Stimulated activated CD8-positive, alpha-beta memory T cell treated with anti-CD3 and anti-CD28 coated beads, Interleukin-4, amount 100 ng/mL, for 1 hour (primary cell): ENCODE measurements at places on chromosomes 3 and 15.

GRCh38 chr3:136465296-136465695, 215.2 kb downstream of the PCCB start:
- DNase-seq, result no peak

DNA sequence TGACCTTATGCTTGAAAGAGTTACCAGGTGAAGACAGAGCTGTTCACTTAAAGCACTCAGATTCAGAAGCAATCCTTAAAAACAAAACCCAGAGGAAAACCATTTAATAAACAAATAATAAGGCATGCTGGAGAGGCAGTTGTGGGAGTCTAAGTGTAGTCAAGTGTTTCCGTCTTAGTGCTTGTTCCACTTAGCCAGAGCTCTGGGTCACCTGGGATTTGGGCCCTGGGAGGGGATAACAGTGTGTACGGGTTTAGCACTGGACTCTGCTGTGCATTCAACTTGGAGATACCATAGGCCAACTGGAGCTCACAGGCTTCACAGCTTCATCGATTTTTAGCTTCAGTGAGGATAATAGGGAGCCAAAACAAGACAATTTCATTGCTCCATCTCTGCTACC, 444.6 kb downstream of the CNTN4 start:
- no peak for DNase-seq

- DNase-seq, result no peak
Observed at GRCh38 chr3:53693451-53693850, 152.8 kb downstream of the CHDH start.

- no peak for DNase-seq
Observed at GRCh38 chr15:72820278-72820677, 36.7 kb upstream of the ADPGK start.

DNA sequence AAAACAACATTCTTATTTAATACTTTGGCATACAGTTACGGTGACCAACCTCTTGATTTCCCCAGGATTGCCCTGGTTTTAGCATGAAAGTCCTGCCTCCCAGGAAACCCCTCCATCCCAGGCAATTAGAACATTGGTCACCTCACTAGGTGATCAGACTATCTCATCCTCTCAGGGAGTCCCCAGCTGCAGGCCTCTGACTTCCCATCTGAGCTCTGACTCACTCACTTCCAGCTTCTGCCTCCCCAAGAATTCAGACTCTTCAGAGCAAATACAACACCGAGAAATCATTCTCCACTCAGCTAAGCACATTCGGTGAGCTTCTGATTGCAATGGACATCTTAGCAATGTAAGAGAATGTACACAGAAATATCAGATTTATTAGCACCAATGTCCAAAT, 92.4 kb upstream of the HES1 start:
- DNase-seq, result no peak

DNA sequence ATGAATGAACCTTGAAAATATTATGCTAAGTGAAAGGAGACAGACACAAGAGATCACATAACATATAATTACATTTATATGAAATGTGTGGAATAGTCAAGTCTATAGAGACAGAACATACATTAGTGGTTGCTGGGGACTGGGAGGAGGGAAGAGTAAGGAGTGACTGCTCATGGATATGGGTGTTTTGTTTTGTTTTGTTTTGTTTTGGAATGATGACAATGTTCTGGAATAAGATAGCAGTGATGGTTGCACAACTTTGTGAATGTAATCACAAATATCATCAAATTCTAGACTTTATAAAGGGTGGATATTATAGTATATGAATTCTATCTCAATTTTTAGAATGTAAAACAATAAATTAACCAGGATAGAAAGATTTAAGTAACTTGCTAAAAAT, 57.4 kb upstream of the PHLDB2 start:
- no peak for DNase-seq

DNA sequence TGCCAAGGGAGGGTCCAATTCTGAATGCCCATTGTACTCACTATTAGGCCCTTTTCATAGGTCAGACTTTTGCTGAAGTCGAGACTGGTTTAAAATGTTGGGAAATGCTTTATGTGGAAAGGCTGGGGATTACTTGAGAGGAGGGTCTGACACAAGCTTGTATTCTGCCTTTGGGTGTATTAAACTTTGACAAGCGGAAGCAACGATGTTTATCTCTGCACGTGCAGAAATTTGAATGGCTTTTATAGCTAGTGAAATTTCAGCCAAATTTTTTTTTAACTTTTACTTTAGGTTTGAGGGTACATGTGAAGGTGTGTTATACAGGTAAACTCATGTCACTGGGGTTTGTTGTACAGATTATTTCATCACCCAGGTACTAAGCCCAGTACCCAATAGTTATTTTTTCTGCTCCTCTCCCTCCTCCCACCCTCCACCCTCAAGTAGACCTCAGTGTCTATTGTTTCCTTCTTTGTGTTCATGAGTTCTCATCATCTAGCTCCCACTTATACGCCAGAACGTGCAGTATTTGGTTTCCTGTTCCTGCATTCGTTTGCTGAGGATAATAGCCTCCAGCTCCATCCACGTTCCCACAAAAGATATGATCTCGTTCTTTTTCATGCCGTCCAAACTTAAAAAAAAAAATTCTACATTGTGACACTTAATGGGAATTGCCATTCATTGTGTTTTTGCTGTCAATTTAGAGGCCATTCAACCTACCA, 223.0 kb upstream of the BHLHE40 start:
- DNase-seq, result no peak

DNA sequence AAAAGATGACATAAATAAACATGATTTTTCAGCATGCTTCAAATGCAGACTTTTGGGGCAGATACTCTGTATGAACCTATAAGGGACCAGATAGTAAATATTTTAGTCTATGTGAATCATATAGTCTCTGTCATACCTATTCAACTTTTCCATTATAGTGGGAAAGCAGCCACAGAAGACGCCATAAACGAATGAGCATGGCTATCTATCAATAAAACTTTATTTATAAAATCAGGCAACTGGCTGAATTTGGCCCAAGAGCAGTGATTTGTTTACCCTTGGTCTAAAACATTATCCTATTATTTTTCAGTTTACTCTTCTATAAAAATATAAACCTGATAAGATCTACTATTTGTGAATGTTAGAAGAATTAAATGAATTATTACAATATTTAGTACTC, 25.9 kb upstream of the VEPH1 start:
- no peak for DNase-seq

- no peak for DNase-seq
Observed at GRCh38 chr15:37783290-37783689, 151.2 kb upstream of the TMCO5A start.

DNA sequence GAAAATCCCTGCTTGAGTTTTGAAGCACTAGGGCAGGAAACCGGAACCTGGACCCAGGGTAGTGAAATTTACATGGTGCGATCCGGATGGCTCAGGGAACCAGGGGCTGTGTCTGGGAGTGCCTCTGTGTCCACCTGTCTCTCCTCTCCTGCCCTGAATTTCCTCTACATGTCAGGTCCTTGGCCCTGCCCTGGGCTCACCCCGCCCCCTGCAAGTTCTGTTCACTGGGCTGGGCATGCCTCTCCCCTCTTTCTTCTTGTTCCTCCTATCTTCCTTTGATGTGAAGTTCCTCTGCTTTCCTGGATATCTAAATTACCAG, 435.9 kb upstream of the RBMS3 start:
- no peak for DNase-seq

- no peak for DNase-seq
Observed at GRCh38 chr3:42228796-42229195, 37.2 kb downstream of the CCK start.

- no peak for DNase-seq
Observed at GRCh38 chr3:184784731-184785500, 27.1 kb upstream of the VPS8 start.

GRCh38 chr3:59451800-59452746, 402.2 kb upstream of the CFAP20DC start:
- DNase-seq, result no peak

GRCh38 chr3:57133157-57133556, 32.0 kb downstream of the IL17RD start:
- DNase-seq, result no peak

- DNase-seq, result no peak
Observed at GRCh38 chr3:139499536-139499935, 23.2 kb upstream of the RBP2 start.

DNA sequence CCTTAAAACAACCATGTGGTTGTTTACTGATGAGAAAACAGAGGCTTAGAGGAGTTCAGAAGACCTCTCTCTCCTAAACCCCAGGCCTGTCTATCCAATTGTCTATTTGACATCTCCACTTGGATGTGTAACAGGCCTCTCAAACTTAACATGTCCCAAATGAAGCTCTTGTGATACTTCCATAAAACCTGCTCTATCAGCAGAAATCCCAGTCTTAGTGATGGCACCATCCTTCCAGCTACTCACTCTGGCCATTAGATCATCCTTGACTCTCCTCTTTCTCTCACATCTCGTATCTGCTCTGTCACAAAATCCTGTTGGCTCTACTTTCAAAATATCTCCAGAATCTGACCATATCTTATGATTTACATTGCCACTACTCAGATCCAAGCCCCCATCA, 28.8 kb downstream of the EHHADH start:
- DNase-seq, result no peak

GRCh38 chr3:139695007-139695406, 17.2 kb upstream of the NMNAT3 start:
- no peak for DNase-seq
